ENCODE measurements at places on chromosomes 11 and 22.

- DNase-seq, result no peak
These were observed 489.2 kb upstream of the CNTN5 start for GRCh38 chr11:98531576-98531975.

- no peak for DNase-seq
These were observed 86.8 kb upstream of the OR4B1 start for GRCh38 chr11:48129697-48130395.

GRCh38 chr11:125448136-125448535, 47.9 kb downstream of the FEZ1 start:
- peak; percentile 72 for DNase-seq

DNA sequence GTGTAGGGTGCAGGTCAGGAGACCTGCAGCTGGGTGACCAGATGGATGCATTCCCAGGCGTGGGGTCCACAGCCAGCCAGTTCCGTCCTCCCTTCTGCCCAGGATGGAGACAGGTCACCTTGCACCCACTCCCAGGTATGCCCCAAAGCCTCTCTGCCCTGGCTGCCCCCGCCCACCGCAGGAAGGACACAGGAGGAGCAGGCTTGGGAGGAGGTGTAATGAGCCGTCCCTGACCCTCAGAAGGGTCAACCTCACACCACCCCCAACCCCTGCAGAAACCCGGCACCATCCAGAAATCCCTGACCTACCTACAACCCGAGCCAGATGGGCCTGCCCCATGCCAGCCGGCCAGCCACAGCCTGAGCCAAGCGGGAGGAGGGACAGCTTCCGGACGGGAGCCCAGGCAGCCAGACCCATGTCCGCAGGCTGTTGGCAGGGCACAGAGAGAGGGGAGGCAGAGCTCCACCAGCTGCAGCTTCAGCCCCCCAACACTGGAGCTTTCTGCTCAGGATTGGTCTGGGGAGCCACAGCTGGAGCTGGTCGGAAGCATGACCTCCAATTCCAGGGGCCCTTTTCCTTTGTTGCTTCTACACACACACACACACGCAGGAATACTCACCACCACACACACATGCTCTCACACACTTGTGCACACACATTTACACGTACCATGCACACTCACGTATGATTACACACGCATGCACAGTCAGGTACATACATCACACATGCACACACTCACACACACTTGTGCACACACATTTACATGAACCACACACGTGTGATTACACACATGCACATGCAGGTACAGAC, 5.3 kb downstream of the IFITM10 start:
- no peak for DNase-seq

DNA sequence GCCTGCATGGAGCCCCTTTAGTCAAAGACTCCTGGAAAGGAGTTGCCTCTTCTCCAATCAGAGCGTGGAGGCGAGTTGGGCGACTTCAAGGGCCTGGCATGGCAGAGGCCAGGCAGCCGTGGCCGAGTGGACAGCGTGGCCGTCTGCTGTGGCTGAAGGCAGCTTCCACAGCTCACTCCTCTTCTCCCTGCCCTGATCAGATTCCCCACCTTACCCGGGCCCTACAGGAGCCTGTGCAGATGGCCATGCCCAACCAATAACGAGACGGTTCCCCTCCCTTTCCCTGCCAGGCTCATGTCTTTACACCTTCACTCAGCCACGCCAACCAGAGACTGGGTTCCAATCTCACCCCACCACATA, 20.0 kb upstream of the SLC22A12 start:
- DNase-seq, result no peak

GRCh38 chr11:107196732-107197131, 178.5 kb upstream of the GUCY1A2 start:
- no peak for DNase-seq

DNA sequence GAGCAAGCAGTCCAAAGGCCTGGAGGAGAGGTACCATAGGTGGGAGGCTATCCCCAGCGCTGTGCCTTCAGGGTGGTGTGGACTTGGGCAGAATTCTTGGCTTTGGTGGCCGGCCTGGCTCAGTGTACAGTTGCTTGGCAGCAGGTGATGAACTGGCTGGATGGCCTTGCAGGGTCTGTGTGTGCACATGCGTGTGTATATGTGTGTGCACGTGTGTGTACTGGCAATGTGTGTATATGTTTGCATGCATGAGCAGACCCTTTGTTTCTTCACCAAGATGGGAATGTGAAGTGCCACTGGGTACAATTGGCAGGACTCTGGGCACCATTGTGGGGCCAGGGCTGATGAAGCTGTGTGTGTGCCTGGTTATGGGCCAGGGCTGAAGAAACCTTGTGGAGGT, 53.0 kb downstream of the CEP164 start:
- DNase-seq, result no peak

DNA sequence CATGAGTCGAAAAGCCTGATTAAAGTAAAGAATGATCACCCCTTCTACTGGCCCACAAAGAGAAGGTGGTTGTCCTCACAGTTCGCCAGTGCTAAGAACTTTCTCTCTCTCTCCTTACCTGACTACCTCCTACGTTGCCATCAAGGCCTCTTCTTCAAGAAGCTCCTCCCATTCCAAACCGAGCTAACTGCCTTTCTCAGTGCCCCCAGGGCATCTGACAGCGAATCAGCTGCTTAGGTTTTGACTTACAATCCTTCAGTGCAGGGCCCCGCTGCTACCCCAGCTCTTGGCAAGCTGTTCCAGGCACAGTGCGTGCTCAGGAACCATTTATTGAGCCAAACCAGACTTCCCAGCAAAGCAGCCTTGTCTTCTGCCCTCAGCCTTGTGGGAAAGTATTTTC, 5.8 kb downstream of the VSTM5 start:
- no peak for DNase-seq

DNA sequence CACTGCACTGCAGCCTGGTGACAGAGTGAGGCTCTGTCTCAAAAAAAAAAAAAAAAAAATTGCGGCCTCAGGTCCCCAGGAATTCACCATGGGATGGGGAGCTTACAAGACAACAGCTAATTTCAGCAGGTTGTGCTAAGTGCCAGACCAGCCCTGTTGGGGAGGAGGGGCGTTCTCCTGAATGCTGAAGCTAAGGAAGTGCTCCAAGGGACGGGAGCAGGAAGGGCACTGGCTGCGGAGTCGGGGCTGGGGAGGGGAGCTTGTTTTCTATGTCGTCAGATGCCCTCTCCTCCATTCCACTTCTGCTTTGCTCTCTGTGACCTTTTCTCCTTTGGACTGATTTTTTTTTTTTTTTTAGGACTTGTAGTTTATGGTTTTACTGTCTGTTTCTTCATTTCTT, 4.5 kb downstream of the ADAMTS15 start:
- DNase-seq, result no peak

DNA sequence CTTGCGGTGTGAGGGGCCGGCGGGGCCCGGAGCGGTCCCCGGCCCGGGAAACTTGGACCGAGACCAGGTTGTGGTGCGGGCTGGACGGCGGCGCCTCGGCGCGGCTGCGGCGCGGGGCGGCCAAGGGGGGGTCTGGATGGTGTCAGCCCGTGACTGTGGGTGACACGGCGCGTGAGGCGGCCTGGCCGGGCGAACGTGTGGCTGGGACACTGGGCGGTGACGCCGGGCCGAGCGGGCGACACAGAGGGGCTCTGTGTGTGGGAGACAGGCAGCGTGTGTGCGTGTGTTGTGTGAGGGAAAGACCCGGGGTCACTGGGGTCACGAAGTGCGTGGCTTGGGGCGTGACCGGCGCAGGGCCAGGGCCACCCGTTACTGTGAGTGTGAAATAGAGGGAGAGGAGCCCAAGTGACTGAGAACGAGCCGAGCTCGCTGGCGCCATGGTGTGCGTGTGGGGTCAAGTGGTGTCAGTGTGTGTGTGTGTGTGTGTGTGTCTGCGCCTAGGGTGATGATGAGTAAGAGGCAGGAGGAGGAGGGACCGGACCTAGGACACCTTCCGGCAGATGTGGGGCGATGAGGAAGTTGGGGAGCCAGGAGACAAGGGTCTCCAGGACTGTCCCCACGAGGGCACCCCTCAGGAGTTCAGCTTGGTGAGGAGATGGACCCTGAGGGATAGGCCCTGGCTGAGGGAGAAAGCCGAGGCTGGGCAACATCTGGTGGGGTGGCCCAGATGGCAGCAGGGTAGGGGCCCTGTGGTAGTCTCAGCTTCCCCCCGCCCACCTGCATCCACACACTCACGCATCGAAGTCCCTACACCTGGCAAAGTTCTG, 817 bp downstream of the RELT start:
- peak; percentile 80 for DNase-seq

GRCh38 chr11:36534276-36534840, 24.3 kb upstream of the TRAF6 start:
- no peak for DNase-seq

DNA sequence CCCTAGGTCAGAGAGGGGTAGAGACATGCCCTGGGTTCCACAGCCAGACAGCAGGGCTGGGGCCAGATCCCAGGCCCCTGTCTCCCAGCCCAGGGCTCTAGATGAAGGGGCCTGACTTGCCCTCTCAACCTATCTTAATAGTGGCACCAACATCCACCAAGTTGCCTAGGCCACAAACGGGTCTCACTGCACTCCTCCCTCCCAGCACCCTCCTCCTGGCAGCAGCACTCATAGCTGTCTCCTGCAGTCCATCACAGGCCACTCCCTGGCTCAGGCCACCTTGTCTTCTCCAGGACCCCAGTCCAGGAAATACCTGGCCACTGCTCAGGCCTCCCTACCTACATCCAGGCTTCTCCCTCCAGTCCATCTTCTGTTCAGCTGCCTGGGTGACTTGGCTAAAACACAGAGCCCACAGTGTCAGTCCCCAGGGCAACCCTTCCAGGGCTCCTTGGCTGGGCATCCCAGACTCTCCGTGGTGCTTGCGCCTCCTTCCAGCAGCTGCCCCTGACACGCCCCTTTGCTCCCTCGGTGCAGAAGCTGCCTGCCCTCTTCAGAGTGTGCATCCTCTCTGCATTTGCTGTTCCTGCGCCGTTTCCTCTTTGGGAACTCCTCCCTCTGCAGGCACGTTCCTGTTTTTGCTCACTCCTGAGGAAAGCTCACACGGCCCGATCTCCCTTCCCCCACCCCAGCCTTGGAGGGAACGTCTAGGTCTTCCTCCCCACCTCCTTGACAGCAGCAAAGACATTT, 40.5 kb downstream of the LRRC32 start:
- no peak for DNase-seq

DNA sequence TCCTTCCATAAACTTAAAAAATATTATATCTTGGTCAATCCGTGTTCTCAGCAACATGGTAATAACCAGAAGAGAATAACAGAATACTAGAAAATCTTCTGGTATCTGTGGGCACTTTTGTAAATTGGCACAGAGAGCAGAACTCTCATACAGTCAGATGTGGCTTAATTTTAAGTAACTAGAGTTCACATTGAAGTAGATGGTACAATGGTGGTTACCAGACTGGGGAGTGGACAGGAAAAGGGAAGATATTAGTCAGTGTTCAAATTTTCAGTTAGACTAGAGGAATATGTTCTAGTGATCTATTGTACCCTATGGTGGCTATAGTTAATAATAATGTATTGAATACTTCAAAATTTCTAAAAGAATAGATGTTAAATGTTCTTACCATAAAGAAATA, 6.9 kb downstream of the OR52H1 start:
- no peak for DNase-seq

DNA sequence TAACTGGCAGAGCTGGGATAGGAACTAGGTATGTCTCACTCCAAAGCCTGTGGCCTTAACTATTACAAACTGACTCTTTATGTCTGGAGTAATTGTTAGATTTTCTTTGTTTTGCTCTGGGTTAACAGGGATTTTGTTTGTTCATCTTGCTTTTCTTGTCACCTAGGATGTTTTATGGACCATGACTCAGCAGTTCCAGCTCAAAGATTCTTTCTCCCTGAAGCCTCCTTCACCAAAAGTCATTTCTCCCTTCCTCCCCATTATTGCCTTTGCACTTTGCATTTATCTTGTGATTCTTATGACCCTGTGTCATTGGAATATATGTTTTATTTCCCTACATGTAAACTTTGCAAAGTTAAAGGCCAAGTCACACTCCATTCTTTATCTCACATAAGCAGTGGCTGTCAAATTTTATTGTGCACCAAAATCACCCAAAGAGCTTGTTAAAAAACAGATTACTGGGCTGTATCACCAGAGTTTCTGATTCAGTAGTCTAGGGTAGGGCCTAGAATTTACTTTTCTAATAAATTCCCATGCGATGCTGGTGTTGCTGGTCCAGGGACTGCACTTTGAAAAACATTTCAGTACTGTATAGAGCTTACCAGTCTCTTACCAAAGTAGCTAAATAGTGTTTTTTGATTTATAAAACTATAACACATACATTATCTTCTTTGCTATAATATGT, 327.7 kb downstream of the DLG2 start:
- DNase-seq, result peak; percentile 17

- peak; percentile 58 for DNase-seq
These were observed 1.8 kb downstream of the ADSL start for GRCh38 chr22:40348025-40348658.
